ENCODE measurements at places on chromosomes 6 and 20. TPM values are rescaled to one million over a fixed set of nuclear protein-coding genes. Genes with fewer than 3 reads are reported as not detected.

Gene SLC52A3
- 0.57 TPM for total RNA-seq

Gene MED23
- total RNA-seq, result 21.6 TPM

Gene NKAPL
- total RNA-seq, result not detected

Gene PPIL6
- 2.1 TPM for total RNA-seq

Gene MROH8
- total RNA-seq, result 2.1 TPM

Gene ABHD16B
- total RNA-seq, result not detected

Gene CTCFL
- total RNA-seq, result not detected

Gene PRR18
- total RNA-seq, result not detected

Gene OR2J3
- total RNA-seq, result not detected

Gene FAM83C
- not detected for total RNA-seq

Gene LY6G6C
- total RNA-seq, result not detected

Gene BNIP5
- total RNA-seq, result not detected

Gene PTGIS
- total RNA-seq, result 0.07 TPM

Gene NKAIN2
- not detected for total RNA-seq

Gene TFAP2C
- 7.5 TPM for total RNA-seq

Gene CD109
- 24.0 TPM for total RNA-seq

Gene MYT1
- total RNA-seq, result not detected
